Caco-2 (cell line): ENCODE measurements at places on chromosomes 1 and 21. TPM values are rescaled to one million over a fixed set of nuclear protein-coding genes. Genes with fewer than 3 reads are reported as not detected.

DNA sequence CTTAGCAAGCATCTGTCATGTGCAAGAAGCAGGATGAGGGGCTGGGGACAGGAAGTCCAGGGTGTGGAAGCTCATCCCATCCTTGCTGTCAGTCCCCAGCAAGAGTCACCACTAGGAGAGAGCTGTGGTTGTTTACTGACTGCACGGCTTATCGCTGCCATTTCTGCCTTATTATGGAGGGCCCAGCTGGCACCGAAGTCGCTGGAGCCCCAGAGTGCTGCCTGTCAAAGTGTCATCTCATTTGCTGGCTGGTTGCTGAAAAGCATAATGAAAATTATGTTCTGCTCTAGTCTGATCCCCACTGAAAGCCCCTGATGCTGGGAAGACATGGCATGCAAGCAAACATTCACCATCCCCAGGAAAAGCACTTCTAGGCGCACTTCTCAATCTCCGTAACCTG is 642.7 kb downstream of the NPHP4 start:
- no peak for DNase-seq

TOR1AIP2 gene
- total RNA-seq = 92.8 and 94.7 TPM in 2 replicates

GRCh38 chr1:31762726-31763670 is 1.1 kb downstream of the ADGRB2 start:
- DNase-seq = peak; percentile 72

ITGB2 gene
- total RNA-seq = 0.48 and 1.1 TPM in 2 replicates

GRCh38 chr1:201553496-201554189 is 14.7 kb downstream of the NAV1 start:
- no peak for DNase-seq

GBP6 gene
- not detected in 2 replicates for total RNA-seq

- DNase-seq = no peak
These were observed 39.3 kb downstream of the PLPPR5 start for GRCh38 chr1:98965394-98965793.

SPRR3 gene
- total RNA-seq = 0.70 and 1.0 TPM in 2 replicates

- no peak for DNase-seq
These were observed 10.1 kb downstream of the TGFB2 start for GRCh38 chr1:218355278-218355677.

- no peak for DNase-seq
These were observed 688.4 kb downstream of the USP25 start for GRCh38 chr21:16418226-16418625.

DNA sequence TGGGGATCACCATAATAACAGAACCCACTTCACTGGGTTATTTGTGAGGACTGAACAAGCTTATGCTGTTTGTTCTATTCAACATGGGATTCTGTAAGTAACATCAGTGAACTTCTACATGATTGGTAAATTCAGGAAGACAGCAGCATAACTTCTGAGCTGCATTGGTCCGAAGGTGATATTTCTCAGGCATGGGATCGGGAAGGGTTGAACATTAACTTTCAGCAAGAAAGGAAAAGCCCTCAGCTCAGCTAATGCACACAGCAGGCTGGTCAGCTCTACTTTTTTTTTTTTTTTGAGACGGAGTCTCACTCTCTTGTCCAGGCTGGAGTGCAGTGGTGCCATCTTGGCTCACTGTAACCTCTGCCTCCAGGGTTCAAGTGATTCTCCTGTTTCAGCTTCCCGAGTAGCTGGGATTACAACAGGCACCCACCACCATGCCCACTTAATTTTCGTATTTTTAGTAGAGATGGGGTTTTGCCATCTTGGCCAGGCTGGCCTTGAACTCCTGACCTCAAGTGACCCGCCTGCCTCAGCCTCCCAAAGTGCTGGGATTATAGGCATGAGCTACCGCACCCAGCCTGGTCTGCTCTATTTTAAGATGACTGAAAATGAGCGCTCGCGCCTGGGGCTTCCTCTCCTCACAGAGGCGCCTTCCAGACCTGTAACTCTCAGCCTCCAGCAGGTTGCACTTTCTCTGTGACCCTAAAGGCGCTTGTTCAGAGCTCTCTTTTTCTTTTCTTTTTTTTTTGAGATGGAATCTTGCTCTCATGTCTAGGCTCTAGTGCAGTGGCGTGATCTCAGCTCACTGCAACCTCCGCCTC is 42.2 kb downstream of the ECE1 start:
- no peak for DNase-seq

DNA sequence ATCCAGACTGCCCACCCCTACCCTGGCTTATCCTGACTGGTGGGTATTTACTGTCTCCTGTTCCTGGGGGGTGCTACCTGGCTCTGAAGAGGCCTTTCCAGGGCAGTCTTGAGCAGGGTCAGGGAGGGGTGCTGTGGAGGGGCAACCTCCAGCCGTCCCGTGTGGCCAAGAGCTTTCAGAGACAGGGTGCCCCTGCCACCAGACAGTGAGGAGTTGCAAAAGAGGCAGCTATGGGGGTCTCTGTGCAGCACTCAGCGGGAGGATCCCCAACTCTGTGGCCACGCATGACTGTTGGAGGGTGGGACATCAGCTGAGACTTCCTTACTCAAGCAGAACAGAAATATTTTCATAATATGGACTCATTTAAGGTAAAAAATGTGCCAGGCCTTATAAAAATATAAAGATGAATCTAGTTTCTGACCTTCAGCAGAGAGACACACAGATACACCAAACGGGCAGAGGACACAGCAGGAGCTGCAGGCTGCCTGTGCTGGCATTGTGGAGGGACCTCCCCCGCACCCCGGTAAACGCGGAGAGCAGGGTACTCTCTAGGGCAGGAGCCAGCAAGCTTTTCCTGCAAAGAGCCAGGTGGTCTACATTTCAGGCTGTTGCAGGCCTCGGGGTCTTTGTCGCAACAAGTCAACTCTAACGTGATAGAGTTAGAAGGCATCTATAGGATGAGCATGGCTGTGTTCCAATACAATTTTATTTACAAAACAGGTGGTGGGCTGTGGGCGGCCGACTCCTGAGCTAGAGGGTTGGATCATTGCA is 252.6 kb downstream of the RHOU start:
- DNase-seq = no peak

SERPINC1 gene
- 0.65 and 0.98 TPM in 2 replicates for total RNA-seq

RAB42 gene
- total RNA-seq = 2.5 and 2.9 TPM in 2 replicates

GRCh38 chr1:19893687-19894086 is 11.5 kb downstream of the OTUD3 start:
- DNase-seq = no peak

CRB1 gene
- not detected in 2 replicates for total RNA-seq

DNA sequence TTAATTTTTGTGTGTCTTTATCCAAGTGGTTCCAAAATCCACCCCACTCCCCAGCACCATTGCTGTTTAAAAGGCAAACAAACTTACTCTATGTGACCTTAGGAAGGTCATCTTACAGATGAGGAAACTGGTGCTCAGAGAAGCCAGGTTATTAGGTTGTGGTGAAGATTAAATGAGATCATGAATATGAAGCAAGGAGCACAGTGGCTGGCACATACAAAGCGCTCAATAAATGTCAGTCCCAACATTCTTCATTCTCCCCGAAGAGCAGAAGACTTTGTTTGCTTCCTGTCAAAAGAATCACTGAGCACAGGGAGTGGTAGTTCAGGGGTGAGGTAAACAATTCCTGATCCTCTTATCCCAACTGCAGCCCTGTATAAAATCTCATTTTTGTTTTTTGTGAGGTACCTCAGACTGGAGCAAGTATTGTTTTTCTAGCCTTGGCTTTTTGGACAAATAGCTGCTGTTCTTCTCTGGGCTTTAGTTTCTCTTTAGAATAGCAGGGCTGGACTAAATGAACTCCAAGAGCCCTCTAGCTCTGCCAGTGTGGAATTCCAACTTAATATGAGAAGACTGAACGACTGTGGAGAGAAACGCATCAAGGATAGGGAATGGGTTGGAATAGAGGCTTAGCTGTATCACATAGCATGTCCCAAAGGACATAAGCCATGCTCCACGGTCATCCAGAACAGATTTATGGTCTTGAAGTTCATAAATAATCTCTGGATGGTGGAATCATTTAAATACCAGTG is 455.3 kb upstream of the USP24 start:
- DNase-seq = no peak

DNA sequence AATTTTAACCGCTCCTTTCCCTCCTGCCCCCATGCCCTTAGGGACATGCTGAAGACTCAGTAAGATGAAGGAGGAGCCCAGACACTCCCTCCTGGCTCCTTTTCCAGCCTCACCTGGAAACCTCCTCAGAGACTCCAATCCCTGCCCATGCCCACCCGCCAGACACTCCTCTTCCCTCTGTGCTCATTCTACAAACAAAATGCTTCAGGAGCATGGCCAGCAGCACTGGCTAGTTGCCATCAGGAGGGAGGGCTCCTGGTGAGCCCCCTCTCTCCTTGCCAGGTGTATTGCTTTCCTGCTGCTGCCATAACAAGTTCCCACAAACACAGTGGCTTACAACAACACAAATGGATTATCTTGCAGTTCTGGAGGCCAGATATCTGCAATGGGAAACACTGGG is 126.1 kb downstream of the PSMG1 start:
- DNase-seq = no peak

SH2D1B gene
- total RNA-seq = not detected in 2 replicates
